T follicular helper cell (primary cell): ENCODE measurements at places on chromosomes 2 and 18.
A peak's percentile ranks its signal among the peaks of the same experiment; 100 is the strongest.

DNA sequence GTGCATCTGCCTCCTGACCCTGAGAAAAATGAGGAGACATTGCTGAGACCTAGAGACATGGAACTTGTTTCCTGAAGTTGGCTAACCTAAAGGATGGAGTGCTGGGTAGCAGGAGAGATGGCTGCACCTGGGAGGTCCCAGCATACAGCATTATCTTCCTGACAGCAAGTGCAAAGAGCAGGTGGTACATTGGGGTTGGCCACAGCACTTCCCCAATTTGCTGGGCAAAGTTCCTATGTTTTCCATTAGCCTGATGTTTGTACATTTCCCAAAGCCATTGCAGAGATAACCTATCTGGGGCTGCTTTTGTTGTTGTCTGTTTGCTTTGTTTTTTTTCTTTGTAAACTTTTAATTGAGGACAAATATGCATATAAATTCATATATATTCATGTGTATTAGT lies 296.7 kb downstream of the HRH4 start:
- no peak for DNase-seq

DNA sequence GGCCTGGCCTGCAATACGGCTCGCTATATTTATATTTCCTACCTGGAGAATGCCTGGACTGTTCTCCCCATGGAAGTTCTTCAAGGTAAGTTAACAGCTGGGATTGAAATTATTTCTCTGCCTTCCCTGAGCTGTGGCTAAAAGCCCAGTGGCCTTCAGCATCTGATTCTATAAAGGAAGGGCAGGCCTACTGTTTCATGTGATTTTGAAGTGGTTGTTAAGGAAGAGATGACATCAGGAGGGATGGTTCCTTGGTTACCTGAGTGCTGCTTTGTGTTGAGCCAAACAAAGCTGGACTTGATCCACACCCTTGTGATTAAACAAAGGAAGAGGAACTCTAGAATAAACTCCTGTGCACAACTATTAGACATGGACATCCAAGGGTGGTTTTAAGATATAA lies 61.6 kb downstream of the MFSD6 start:
- no peak for DNase-seq

- DNase-seq, result no peak
Measured at GRCh38 chr18:65737471-65737955, 13.3 kb upstream of the CDH7 start.

GRCh38 chr2:68121873-68122679 lies 35.6 kb upstream of the PNO1 start:
- DNase-seq, result peak; percentile 59

DNA sequence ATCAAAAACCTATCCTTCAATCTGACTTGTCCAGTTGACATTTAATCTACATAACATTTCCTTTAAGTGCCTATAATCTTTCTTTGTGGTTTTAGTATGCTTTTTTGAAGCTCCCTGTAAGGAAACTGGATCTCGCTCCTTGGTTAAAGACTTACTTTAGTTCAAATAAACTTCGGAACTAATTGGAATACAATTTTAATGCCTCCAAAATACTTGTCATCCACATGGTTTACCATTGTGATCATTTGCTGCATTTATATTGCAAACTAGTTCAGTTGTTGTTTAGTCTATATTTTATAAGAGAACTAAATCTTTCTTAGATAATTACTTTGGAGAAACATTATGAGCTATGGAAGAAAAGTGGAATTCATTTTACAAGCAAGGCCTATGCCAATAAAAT lies 496.0 kb downstream of the ERBB4 start:
- no peak for DNase-seq

DNA sequence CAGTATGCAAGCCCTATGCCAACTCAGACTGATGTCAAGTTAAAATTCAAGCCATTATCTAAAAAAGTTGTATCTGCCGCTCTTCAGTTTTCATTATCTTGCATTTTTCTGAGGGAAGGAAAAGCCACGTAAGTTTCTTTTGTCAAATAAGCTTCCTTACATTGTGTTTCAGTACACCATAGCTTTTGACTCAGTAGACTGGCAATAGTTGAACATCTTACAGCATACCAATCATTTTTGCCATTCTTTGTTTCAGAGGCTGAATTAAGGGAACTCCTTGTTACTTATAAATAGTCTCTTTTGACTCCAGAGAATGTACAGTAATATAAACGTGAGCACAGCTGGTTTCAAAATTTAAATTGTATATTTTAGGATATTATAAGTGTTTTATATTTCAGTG lies 120.6 kb downstream of the EHBP1 start:
- no peak for DNase-seq

- no peak for DNase-seq
Measured at GRCh38 chr2:157868993-157869392, 7.1 kb downstream of the ACVR1 start.

- no peak for DNase-seq
Measured at GRCh38 chr2:102736110-102736409, 25.8 kb upstream of the TMEM182 start.

GRCh38 chr2:70123051-70123828 lies 36.0 kb downstream of the PCBP1 start:
- DNase-seq, result no peak

- DNase-seq, result peak; percentile 28
Measured at GRCh38 chr2:239401881-239402233, 1.0 kb upstream of the HDAC4 start.

DNA sequence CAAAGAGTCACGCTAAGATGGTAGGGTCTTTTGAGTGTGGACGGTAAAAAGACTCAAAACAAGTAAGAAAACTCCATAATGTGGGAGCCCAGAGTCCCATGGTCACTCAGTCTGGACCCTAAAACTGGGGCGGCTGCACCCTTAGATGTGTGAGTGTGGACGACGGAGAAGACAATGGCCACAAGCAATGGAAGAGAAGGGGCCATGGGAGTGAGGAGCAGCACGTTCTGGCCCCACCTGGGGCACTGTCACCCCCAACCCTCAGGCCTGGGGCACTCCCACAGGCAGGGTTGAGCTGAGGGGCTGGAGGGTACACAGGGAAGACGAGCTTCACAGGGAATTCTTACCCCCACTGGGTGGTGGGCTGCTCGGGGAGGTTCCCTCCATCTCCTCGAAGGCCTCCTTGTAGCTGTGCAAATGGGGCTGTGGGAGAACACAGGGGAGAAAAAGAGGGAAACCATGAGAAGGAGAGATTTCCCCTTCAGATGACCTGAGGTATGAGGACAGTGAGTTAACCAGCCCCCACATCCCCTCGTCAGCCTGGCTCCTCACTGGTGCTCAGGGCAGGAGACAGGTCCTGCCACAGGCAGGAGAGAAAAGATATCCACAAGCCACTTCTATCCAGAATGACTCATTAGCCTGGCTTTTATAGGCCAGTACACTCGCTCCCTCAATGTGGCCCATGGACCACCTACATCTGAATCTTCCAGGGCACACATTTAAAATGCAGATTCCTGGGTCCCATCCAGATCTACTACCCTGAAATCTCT lies 167.9 kb downstream of the TNS1 start:
- no peak for DNase-seq

GRCh38 chr2:177484180-177484795 lies 91.7 kb downstream of the AGPS start:
- no peak for DNase-seq

DNA sequence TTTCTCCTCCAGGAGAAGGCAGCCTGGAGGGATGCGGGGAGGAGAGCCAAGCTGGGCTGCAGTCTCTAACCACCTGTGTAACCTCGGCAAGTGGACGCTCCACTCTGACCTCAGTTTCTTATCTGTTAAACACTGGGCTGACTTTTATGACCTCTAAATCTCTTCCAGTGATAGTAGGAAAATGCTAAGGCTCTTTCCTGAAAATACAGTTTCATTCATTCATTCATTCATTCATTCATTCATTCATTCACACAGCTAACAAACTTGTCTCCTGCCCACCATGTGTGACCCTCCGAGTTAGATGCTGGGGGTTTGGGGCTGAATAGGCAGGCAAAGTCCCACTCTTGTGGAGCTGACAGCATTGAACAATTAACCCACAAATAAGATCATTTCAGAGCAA lies 9.3 kb downstream of the PROM2 start:
- DNase-seq, result no peak

DNA sequence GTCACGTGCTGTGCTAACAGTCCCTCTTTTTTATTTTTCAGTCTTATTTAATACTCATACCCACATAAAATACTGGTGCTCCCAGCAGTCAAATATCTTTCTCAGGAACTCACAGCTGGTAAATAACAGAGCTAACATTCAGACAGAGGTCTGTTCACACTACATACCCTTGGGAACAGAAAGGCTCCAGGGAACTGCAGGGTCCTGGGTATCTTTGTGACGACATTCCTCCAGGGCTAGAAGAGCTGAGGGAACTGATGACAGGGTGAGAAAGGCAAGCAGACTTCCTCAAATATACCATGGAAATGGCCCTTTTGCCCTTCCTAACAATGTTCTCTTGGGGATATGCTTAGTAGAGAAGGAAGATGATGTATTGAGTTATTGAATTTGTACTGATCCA lies 19.3 kb downstream of the PDE6D start:
- no peak for DNase-seq

DNA sequence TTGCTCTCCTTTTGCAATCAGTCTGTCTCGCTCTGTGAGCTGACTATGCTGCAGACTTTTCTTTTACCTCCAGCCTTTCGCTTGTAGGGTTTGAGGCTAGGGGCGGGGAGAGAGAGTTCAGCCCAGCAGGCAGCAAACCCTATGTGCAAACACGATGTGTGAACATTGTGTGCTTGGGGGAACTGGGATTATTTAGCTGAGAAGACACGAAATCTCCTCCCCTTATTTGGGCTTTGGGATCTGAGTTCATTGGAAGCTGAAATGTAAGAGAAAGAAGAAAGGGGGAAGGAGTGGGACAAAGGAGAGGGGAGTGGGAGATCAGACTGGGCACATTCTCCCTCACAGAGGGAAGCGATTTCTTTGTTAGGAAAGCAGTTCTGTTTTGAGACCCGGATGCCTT lies 189.6 kb upstream of the TNP1 start:
- no peak for DNase-seq

- no peak for DNase-seq
Measured at GRCh38 chr2:165594935-165595255, 125.4 kb downstream of the CSRNP3 start.

GRCh38 chr2:216362730-216363129 lies 9.6 kb downstream of the MARCHF4 start:
- DNase-seq, result no peak

DNA sequence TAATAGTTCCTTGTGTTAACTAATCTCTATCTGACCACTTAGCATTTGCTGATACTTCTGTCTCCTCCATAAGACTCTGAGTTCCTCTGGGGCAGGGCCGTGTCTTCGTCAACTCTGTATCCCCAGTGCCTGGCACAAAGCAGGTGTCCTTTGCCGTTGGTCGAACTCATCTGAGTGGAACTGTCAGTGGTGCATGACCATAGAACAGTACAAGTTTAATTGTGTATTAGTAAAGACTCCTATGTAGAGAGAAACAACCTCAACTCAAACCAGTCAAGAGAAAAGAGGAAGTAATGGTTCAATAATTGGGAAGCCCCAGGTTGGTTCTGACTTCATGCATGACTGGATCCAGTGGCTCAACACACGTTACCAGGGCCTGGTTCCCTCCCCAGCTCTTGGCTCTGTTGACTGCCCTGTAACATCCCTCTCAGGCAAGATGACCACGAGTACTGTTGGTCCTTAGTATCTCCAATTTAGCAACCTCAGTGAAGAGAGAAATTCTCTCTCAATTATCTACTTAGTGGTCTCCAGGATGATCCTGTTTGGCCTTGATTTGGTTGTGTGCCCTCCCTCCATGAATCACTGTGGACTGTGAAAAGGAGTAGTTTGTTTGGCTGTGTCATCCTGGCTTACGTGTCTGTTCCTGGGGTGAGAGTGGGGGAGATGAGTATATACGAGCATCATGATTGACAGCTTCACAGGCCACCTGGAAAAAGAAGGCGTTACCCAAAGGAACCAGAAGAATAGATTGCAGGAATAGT lies 58.5 kb upstream of the MSH6 start:
- DNase-seq, result no peak

DNA sequence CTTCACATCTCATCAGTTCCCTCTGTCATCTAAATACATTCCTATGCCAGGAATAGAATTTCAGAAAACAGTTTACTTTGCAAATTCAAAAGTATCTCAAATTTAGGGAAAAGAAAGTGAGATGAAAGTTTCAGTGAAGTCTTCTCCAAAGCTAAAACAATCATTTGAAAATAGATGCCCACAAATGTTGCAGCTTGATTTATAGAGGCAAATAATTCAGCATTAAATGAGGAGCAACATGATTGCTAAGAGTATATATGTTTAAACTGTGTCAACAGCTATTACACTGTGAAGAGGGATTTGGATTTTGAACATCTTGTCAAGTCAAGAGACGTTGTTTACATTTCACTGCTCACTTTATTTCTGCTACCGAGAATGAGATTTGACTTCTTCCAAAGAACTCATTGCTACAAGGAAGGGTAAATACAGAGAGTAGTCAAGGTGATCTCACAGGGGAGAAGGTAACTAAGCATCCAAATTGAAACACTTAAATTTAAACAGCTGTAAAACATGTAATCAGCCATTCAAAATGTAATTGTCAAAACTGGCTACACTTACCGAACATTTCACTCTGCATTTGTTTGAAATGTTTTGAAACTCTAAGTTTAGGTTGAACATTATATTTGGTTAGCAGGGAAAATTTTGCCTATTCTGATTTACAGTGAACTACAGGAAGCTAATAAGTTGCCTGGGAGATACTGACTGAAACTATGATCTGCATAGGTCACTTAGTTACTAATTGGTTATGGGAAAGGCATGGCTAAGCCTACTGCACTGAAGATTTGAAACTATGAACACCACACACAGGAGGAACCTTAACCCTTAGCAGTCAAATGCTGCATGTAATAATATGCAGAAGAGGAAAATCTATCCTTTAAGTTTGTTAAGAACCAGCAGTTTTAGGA lies 33.2 kb upstream of the GALNT3 start:
- DNase-seq, result no peak

DNA sequence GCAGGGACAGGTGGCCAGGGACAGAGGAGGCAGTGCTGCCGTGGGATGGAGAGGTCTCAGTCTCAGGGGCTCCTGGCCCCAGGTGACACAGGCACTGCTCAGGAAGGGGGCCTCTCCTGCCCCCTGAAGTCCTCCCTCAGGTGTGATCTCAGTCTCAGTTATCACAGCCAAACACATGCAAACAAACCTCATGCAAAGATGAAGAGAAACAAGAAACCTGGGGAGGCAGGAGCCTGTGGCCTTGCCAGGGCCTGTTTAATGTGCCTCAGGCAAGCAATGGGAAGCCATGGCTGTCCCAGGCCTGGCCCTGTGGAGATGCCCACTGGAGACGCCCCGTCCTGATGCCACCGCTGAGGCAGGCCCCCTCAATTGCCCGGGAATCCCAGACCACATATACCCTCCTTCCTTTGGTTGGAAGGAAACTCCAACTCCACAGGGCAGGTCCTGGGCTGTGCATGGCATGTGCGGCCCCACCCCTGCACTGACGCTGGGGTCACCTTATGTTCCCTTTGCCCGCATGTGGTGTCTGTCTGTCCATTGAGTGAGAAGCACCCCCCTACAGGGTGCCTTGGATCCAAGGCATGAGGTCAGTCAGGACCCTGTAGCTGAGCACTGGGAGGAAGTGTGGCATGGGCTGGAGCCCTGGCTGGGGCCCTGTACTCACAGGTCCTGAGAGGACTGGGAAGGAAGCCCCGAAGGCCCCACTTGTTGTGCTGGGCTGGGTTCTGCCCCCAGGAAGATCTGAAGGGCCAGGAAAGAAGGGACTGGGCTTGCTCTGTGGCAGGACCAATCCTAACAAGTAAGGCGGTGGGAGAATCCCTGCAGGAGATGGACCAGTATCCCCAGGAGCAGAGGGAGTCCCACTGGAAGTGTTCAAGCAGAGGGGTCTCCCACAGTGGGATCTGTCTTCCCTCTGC lies 68.8 kb upstream of the RAB6C start:
- DNase-seq, result no peak
